ENCODE measurements at places on chromosomes 3 and 15. TPM values are rescaled to one million over a fixed set of nuclear protein-coding genes. Genes with fewer than 3 reads are reported as not detected.

Gene SLCO2A1
- total RNA-seq: 0.43 TPM

Gene CCDC191
- total RNA-seq: 1.9 TPM

DNA sequence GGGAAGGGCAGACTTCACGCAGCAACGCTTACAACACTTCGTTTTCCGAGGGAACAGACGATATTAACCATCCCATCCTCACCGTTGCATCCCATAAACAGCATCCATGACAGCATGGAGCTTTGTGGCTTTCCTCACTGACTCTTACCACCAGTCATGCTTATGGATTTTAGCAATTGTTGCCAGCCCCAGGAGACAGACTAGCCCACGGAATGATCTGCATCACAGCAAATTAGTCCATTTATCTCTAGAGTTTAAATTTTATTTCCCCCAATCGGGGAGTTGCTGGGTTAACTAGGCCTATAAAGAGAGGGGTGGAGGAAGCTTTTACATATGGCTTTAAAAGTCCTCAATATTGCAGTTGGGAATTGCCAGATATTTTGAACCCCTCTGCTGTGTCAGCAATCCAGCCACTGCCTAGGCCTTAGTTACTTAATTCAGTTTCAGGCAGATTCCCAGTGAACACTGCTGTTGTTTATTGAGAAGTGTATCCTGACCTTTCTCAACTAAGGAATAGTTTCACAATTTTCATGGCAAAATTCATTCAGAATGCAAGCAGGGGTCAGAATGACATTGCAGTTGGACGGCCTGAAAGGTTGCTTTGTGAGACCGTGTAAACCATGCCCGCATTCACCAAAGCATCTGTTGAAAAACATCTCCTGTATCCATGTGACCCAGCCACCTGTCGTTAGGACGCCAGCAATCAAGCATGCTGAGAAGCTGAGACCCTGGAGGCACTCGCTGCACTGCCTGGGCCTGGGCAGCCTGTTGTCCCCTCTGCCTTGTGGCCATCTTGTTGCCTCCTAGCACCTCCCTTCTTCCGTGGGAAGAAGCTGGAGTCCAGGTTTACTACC, 397.4 kb upstream of the TPM1 start:
- peak; percentile 42 for DNase-seq

DNA sequence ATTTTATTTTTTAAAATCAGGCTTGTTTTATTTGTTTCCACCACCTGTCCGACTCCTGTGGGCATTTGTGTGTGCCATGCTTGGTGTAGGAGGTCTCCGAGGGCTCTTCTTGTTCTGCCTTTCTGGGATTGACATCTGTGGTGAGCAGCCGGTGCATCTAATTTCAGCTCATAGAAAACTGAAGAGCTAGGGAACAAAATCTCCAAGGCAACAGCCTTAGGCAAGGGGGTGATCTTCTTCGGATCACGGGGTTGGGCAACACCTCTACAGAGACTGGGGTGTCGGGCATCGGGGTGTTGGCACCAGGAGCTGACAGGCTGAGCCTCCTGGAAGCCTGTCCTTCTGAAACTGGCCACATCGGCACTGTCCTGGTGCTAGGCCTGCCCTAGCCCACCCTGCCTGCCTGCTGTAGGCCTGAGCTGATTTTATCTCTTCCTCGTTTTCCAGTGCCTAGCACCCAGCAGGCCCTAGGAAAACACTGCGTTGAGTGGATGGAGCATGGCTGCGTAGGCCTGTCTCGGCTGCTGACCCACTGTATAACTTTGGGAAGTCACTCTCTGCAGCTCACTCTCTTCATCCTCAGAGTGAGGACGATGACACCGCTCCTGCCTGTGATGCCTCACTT, 10.3 kb downstream of the CHCHD6 start:
- DNase-seq: no peak

GRCh38 chr3:37559461-37559860, 302.2 kb upstream of the CTDSPL start:
- DNase-seq: no peak

Data from fibroblast of villous mesenchyme (primary cell).